ENCODE measurements at places on chromosomes 4 and X.
A peak's percentile ranks its signal among the peaks of the same experiment; 100 is the strongest.

DNA sequence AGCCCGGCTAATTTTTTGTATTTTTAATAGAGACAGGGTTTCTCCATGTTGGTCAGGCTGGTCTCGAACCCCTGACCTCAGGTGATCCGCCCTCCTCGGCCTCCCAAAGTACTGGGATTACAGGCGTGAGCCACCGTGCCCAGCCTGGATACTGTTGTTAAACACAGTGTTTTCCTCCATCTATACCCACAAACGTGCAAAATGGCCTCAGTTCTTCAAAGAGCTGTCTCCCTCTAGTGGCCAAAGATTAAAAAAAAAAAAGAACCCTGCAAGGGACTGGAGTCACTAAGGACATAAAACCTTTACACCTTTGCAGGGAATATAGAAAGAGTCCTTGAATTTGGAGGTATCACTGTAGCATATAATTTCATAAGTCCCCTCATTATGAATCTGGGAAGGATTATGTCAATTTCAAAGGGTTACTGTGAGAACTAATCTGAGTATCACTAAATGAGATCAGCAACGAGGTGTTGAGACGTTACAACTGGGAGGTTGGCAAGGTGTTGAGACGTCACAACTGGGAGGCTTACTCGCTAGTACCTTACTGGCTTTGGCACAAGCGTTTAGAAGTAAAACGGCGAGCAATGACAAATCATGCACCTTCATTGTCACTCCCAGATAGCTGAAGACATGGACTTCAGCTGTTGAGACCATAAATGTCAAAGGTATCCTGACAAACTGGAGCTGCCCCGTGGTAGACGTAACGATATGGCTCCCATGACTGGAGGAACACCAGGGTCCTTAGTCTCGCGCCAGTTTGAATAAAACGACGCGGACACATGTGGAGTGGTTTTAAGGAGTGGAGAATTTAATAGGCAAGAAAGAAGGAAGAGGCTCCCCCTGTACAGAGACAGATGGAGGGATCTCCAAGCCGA, 33.4 kb upstream of the ENPP6 start:
- no peak for DNase-seq

DNA sequence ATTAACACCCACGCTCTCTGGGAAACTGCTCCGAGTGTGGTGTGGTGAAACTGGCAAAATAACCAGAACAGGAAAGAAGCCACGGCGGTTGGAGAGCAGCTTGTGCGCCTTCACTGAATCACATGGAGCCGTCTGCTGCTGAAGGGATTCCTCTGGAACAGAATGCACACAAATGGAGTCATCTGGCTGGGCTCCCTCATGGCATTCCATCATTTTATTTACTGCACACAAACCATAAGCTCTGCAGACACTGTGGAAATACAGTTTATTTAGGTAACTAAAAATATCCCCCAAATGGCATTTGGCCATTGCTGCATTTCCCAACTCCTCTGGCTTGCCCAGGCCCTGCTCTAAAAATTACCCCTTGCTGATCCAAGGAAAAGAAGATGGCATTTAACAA, 187.0 kb upstream of the S100G start:
- no peak for DNase-seq

DNA sequence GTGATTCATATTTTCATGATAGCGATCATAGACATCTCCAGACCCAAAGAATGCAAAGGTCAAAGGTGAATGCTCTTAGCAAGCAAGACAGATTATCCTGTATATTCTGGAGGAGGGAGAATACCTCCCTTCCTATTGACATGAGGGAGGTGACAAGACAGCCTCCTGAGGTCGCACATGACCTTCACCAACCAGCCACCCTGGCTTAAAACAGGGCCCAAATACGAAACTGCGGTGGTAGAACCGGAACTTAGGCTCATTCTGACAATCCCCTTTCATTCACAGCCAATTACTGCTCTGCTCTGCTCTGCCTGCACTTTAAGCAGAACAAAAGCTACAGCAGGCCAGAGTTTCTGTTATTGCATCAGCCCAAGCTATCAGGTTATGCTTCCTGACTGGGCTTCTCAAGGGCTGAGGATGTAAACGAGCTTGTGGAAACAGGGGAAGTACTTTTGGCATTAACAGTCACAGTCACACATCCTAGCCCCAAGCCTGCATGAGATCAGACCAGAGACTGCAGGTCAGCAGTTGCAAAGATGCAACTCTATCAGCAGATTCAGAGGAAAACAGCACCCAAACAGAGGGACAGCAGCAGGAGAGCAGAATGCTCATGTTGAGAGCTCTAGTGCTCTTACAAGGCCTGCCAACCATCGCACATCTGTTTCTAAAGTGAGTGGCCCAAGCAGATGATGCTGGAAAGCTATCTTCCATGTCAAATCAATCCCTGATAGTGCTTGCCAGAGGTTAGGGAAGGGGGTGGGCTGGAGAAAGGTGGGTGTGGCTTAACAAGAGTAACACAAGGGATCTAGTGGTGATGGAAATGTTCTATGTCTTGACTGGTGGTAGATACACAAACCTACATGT, 51.3 kb upstream of the MAP3K15 start:
- DNase-seq: no peak

DNA sequence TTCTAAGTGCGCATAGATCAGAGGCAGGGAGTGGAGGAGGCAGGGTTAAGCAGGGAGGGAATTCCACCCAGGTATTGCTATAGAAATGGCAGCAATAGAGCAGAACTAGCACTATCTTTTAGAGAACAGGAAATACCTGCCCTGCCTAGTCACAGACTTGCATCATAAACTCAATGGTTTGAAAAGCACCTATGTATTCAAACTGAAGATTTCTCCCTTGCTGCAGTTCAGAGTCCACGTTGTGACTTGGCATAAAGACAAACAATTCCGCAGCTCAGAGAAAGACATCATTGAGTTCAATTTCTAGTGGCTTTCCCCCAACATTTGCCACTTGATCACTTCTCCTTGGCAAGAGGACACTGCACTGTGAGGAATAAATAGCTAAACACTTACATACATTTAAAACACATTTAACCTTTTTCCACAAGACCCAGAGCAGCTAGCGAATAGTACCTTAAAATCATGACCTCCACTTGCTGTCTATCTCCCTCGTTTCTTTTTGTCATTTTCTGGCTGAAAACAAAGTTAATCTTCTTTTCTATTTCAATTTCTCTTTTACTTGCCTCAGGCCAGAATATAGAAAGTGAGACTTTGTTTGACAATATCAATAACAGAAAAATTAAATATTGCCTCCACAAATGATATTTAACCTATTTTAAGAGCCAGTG, 42.4 kb downstream of the SLC7A11 start:
- DNase-seq: no peak

- DNase-seq: no peak
These were observed 30.4 kb upstream of the RPL34 start for GRCh38 chr4:108589961-108590360.

- peak; percentile 12 for DNase-seq
These were observed at the start of gene PLS3 for GRCh38 chrX:115560978-115561604. TSS of gene PLS3 (plus strand) at chrX:115561174. CDS start at chrX:115610251, 49,077 bp downstream.
